NCI-H1092 treated with DMSO at 0.1 percent for 48 hours (cell line): ENCODE measurements at places on chromosomes 7 and 10.
A peak's percentile ranks its signal among the peaks of the same experiment; 100 is the strongest.

DNA sequence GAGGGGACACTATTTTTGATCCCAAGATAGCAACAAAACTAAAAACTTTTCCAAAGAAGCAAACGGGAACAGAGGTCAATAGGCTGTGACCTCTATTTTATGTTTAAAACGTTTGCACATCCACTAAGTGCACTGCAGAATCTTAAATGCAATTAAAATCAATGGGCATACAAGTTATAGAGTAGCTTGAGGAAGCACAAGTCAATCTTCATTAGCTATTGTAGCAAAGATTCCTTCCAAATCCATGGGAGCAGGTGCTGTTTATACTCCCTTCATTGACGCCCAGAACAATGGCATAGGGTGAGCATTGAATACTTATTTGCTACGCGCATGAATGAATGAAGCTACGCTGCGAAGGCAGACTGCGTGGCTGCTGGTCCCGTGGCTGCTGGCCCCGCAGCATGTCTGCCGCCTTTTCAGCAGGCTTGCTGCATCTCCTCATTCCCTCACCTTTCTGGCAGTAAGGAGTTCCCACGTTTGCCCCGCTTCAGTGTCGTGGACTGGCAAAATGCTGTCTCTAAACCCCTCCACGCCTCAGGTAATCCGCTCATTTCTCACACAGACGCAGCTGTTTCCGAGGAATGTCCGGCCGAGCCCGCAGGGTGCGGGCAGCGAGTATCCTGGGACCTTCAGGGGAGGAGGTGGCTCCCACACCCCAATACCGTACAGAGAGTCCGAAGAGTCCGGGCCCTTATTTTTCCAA lies 754 bp upstream of the PHYHIPL start:
- DNase-seq = peak; percentile 59

GRCh38 chr7:155490697-155491628 lies 33.0 kb downstream of the EN2 start:
- DNase-seq = no peak

DNA sequence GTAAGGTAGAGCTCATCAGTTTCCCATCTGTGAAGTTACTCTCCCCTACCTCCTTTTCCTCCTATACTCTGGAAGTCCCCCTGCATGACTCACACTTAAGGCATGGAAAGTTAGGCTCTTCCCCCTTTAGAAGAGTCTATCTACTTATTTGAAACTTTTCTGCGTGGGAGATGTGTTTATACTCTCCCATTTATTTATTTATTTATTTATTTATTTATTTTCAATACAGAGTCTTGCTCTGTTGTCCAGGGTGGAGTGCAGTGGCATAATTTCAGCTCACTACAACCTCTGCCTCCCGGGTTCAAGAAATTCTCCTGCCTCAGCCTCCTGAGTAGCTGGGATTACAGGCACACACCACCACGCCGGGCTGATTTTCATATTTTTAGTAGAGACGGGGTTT lies 107.5 kb upstream of the JCAD start:
- no peak for DNase-seq

DNA sequence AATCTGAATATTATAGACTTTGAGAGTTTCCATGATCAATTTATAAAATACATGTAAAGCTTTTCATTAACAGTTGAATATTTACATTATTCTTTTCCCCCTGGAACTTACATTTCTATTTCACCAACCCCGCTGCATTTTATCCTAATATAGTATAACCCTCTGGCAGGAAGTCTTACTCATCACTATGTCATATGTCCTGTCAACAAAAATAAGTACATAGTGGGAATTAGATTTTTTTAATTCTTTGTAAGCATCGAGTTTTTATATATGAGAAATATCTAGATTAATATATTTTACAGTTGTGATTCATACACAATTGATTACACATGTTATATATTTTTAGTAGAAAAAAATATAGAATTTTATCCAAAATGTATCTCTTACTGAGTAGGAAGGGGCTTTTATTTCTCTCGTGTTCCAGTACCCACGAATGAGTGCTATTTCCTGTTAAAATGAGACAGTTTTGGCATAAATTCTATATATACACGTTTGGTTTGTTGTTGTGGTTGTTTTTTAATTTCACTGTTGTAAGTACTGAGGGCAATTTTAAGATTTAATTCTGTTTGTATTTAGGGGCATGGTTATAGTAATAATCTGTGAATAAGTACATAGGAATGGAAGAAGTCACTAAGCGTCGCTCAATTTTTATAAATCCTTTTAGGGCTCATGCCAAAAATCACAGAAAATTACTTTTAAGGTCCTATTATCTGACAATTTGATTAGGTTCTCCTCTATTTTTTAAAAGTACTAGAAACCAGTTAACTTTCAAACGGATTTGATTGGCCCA lies 87.1 kb downstream of the HECW1 start:
- DNase-seq = no peak

GRCh38 chr7:25852211-25852938 lies 299.6 kb upstream of the NFE2L3 start:
- DNase-seq = no peak

DNA sequence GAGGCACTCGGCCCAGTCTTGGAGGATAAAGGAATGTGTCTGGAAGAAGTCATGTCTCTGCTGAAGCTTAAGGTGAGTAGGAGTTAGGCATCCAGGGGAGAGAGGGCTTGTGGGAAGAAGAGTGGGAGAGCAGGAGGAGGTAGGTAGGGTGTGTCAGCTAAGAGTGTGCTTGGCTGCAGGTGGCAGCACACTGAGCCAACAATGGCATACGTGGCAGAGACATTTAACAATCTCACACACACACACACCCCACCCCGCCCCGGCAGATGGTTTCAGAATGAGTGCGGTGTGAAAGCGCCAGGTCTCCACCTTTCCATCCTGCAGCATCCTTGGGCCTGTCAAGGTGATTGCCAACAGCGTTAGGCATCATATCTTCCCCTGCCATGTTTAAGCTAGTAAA lies 11.2 kb upstream of the ARPC1A start:
- DNase-seq = no peak

DNA sequence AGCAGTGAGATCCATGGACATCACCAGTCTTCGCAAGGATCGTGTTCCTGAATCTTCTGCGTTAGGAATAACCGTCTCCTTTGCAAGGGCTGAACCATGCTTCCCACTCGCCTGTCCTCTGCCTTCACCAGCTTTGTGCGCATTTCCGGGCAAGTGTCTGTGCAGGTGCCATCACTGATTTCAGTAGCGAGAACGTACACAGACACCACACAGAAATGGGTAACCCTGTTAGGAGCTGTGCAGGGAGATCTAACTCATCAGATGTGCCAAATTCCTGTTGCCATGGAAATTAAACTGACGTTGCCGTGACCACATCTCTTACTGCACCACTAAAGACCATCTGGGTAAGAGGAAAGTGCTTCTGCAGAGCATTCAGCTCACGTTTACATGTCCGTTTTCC lies 146.3 kb downstream of the DIP2C start:
- DNase-seq = no peak

- DNase-seq = no peak
Measured at GRCh38 chr7:124059375-124059774, 26.5 kb upstream of the TMEM229A start.

DNA sequence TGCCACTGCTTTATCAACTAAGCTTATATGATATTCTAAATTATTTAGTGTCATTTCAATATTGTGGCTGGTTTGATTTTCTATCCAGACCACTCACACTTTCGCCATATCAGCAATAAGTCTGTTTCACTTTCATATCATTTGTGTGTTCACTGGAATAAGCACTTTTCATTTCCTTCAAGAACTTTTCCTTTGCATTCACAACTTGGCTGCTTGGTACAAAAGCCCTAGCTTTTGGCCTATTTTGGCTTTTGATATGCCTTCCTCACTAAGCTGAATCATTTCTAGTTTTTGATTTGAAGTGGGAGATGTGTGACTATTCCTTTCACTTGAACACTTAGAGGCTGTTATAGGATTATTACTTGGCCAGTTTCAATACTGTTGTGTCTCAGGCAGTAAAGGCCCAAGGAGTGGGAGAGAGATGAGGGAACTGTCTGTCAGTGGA lies 120.9 kb upstream of the NAMPT start:
- no peak for DNase-seq

- DNase-seq = no peak
Measured at GRCh38 chr10:68992636-68993440, 4.2 kb downstream of the KIFBP start.

- DNase-seq = no peak
Measured at GRCh38 chr7:148688526-148688925, 10.2 kb upstream of the CUL1 start.

GRCh38 chr7:81684514-81685269 lies 85.2 kb downstream of the HGF start:
- DNase-seq = peak; percentile 82

GRCh38 chr10:103429647-103430046 lies 22.5 kb downstream of the CALHM2 start:
- no peak for DNase-seq

GRCh38 chr10:52215745-52216361 lies 98.2 kb upstream of the DKK1 start:
- DNase-seq = peak; percentile 35

DNA sequence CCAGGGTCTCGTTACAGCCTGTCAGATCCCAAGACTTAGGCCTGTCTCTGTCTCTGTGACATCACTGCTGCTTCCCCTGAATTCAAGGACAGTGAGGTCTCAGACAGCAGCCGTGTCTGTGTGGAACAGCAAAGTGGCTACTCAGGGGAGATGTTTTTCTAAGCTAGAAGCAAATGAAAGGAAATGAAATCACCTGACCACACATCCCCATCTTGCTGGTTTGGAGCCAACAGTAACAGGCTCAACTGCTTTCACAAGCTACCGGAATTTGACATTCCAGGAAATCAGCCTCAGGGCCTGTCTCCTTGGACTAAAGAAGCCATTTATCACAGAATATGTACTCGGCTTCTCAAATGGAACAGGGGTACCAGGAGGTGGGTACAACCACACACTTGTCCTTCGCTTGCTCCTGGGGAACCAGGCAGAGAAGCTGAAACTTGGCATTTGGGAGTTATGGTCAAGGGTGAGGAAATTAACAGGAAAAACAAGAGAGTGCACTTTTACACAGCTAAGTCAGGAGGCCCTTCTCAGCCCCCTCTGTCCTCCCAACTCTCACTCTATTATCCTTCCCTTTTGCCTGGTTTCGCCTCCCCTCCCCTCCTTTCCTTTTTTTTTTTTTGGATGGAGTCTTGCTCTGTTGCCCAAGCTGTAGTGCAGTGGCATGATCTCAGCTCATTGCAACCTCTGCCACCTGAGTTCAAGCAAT lies 73.2 kb downstream of the SPDYE5 start:
- DNase-seq = no peak

- peak; percentile 54 for DNase-seq
Measured at GRCh38 chr10:85548034-85548433, 818.6 kb downstream of the GRID1 start.

DNA sequence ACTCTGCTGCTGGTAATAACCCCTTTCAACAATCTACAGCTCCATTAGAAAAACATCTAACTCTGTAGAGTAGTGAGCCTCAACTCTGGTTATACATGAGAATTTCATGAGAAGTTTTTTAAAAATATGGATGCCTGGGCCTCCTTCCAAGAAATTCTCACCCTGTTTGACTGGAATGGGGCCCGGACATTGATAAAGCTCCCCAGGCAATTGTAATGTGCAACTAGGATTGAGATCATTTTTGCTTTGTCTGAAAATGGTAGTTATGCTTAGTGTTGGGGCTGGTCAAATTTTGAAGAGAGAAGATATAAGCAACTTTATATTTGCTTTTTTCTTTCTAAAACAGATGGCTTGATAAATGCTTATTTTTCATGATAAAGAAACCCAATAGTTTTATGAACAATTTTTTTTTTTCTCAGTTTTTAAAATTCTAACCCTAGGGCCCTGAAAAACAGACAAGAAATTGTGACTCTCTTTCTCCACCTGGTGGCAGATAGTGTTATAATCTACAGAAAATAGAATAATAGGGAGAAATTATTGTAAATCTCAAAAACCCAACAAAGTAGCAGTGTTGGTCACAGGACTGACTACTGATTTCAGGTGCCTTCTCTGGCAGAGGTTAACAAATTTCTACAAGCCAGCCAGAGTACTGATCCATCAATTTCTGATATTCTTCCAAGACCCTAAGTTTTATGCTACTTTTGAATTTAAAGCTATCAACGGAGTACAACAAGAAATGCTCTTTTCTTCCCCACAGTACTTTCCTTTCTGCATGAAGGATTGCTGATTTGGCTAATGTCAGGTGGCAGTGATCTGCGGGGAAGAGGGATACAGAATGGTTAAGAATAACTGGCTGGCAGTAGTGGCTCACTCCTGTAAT lies 174.8 kb downstream of the DKK1 start:
- DNase-seq = no peak

DNA sequence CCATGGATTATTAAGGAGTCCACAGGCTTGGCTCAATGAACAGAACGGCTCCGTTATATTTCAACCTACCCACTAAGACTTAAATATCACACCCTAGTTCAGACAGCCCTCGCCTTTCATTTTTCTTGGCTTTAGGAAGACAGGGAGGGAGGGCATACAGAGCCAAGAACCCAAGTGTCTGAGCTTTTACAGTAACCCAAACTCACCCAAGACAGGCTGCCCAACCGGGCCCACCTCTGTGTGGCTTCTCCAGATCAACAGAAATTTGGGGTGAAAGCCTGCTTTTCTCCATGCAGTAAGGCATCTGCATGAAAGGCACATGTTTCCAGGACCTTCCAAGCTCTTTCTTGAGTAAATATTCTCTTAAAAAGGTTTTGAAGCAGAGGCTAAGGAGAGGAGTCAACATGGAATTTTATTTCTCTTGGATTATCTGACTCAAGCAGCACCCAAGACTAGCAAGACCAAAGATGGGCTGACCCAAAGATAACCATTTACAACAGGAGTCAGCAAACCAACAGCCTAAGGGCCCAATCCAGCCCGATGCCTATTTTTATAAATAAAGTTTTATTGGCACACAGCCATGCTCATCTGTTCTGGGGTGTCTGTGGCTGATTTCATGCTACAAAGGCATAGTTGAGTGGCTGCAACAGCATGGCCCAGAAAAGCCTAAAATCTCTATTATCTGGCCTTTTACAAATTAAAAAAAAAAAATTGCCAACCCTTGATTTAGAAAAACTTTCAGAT lies 90.1 kb downstream of the KCNMA1 start:
- DNase-seq = no peak

GRCh38 chr7:116994611-116995010 lies 41.3 kb downstream of the ST7 start:
- no peak for DNase-seq

- DNase-seq = no peak
Measured at GRCh38 chr7:53002389-53002788, 33.0 kb upstream of the POM121L12 start.

GRCh38 chr7:106448346-106448991 lies 163.7 kb upstream of the NAMPT start:
- DNase-seq = no peak

DNA sequence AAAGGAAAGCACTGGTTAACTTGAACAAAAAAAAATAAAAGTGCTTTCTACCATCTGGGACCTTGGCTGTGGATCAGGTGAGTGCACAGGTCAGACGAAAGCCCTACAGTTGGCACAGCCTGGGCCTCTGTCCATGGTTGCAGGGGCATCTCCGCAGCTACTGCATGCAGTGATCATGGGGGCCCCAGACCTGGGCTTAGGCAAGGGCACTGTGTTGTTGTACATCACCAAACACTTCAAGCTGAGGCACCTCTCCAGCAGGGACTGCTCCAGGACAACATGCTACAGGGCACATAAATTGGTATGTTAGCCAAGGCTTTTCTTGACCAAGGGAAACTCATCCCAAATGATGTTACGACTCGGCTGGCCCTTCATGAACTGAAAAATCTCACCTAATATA lies 23.5 kb downstream of the KLHL7 start:
- DNase-seq = no peak
